ENCODE measurements at places on chromosomes 7 and 10.
A peak's percentile ranks its signal among the peaks of the same experiment; 100 is the strongest.

GRCh38 chr7:9022456-9022855 is 589.0 kb downstream of the NXPH1 start:
- DNase-seq = no peak

- no peak for DNase-seq
Observed at GRCh38 chr10:8174762-8175161, 120.3 kb downstream of the GATA3 start.

DNA sequence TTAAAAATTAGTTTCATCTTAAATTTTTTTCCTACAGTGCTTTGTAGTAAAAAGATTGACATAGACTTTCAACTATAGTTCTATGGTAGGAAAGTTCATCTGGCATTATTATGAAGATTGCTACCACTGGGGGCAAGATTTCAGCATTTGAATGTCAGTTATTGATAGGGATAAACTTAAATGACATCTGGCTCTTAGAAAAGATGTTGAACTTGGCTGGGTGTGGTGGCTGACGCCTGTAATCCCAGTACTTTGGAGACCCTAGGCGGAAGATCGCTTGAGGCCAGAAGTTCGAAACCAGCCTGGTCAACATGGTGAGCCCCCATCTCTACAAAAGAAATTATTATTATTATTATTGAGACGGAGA is 1.4 kb upstream of the TRA2A start:
- DNase-seq = no peak

DNA sequence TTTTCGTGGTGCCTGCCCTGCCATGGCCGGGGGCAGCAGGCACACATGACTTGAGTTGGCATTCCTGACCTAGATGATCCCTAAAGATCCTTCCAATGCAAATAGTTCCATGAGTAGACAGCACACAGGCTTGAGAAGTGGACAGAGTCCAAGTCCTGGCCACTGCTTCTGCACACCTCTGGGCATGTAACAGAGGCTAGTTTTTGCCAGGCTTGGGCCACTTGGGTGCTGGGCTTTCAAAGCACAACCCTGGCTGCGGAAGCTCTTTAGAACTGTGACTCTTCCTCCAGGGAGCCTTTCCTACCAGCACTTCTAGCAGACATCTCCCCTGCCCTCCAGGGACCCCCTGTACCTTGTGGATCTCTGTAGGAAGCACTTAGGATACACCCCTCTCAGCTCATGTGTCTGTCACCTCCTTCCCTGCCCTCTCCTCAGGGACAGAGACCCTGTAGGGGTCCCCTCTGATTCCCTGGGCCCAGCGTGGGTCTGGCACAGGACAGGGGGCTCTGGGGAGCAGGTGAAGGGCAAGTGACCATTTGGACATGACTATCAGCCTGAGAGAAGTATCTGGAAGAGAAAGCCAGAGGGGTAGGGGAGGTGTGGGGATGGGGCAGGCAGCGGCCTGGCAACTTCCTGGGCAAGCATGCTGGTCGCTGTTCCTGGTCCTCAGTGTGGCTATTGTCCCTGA is 36.2 kb downstream of the ZCCHC24 start:
- no peak for DNase-seq

- no peak for DNase-seq
Observed at GRCh38 chr10:121065330-121065729, 214.2 kb downstream of the WDR11 start.

GRCh38 chr7:94710256-94710655 is 54.3 kb upstream of the SGCE start:
- no peak for DNase-seq

GRCh38 chr10:121411004-121411403 is 187.2 kb downstream of the FGFR2 start:
- DNase-seq = no peak

DNA sequence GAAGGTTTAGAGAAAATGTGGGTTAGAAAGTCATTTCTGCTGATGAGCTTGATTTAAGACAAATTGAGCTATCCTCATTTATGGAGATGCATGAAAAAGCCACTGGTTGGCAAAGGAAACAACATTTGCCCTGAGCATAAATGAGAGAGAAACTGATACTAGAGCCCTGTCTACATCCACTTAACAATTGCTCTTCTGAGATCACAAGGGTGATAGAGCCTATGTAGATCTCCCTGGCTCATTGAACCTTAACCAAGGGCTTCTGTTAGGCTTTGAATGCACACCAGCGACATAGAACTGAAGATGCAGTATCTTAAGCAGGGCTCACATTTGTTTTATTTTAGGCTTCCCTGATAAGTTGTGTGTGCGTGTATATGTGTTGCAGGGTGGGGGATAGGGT is 35.0 kb downstream of the GPR141 start:
- DNase-seq = no peak

DNA sequence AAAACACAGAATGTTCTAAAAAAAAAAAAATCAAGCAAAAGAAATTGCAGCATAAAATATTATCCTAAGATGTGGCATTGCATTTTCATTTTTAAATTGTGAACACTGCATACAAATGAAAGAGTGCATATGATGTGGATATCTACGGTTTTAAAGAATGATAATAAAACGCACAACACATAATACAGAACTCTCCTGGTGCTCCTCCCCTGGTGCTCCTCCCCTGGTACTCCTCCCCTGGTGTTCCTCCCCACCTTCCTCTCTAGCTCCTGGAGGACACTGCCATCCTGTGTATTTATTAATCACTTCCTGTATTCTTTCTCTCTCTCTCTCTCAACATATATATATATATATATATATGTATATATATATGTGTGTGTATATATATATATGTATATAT is 100.1 kb downstream of the SLC37A3 start:
- no peak for DNase-seq

DNA sequence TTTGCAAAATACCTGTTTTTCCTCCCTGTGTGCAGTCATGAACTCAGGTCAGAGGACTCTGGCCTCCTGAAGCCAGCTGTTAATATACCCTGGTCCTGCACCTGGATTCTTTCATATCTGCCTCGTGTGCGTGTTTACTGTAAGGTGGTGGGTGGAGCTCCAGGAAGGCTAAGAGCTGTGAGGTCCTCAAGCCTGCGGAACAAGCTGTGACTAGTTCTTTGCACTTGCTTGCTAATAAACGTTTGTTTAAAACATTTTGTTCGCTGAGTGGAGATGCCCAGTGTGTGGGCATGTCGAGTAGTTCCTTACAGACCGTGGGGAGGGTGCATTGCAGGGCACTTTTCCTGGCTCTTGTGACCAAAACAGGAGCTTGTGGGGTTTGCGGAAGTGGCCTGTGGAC is 139.0 kb downstream of the DOCK1 start:
- no peak for DNase-seq

GRCh38 chr7:14449291-14449690 is 453.3 kb downstream of the DGKB start:
- DNase-seq = no peak

- DNase-seq = peak; percentile 25
Observed at GRCh38 chr7:84529480-84530205, 335.1 kb upstream of the SEMA3A start.

DNA sequence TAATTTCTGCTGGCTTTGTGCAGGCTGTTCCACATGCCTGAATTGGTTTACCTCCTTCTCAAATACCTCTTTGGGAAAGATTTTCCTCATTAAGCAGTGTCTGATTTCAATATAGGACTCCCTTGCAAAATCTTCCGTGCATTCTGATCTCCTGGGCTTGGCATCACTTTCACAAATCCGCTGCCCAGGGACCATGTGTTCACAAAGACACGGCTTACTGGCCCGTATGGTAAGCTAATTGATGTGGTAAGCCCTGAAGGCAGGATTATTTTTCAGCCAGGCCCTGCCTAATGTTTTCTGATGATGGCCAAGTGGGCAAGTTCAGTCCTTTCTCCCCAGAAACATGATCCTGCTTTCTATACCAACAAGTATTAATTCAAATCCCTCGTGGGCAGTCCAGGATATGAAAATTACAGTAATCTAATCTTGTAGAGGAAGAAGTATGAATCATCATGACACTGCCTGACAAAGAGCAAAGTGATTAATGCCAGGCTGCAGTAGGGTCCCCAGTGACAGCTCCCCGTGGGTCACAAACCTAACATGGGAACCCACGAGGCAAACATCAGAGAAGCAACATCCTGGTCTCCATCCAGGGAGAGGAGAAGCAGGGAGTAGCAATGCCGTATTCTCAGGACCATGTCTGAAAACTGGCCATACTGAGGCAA is 11.6 kb upstream of the SVIL start:
- DNase-seq = no peak

GRCh38 chr10:75651417-75651816 is 220.0 kb downstream of the LRMDA start:
- no peak for DNase-seq

GRCh38 chr7:8146788-8147413 is 115.1 kb downstream of the ICA1 start:
- DNase-seq = peak; percentile 52

DNA sequence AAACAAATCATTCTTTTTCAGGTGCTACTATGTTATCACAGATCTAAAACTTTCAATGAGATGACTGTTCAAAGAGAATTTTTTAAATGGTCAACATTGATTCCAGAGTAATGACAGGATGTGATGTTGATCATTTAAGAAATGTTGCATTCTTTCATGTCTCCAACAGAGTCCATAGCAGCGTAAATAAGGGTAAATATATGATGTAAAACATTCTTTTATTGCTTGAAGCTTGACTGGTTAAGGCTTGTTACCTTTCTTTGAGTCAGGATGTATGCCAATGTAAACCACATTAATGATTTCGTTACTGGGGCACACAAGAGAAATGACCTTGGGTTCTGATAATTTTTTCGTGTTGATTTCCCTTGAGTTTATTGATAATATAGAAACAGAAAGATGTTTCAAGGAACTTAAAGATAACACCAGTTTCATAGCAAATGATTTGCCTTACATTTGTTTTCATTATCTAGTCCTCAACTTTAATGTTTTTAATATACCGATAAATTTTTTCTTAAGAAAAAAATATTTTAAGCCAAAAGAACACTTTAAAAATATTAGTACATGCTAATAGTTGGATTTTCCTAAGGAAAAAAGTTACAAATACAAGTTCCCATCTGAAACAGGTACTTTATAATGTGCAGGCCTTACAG is 3.5 kb downstream of the STK17A start:
- no peak for DNase-seq

DNA sequence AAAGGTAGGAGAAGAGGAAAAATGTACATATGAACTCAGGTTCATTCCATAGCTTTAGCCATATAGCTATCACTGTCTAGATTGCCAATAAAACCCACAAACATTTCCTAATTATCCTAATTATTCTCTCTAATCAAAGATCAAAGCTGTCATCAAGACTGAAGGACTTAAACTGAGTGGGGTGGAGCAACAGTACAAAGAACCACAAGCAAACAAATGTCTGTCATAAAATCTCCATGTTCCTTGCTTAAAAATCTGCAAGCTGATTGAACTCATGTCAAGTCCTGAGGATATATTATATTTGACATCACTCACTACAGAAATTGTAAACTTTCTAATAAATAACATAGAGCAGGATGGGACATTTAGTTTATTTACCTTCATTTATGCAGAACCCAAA is 315.9 kb downstream of the SNX13 start:
- DNase-seq = no peak

GRCh38 chr7:150993511-150993910 is 2.7 kb downstream of the NOS3 start:
- DNase-seq = no peak

DNA sequence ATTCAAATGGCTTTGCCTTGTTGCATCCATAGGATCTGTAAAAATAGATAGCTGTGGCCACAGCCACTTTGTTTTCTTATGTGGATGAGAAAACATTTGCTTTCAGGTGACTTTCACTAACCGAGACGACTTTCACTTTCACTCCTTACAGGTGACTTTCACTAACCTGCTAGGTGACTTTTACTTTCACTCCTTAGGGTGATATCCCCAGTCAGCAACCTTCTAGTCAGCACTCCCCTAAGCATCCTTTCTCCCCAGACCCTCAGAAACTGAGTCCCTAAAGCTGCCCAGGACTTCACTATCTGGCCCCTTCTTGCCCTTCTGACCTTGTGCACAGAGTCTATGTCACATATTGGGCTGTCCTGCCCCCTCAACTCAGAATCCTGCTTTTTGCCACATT is 177.5 kb downstream of the RELN start:
- no peak for DNase-seq

DNA sequence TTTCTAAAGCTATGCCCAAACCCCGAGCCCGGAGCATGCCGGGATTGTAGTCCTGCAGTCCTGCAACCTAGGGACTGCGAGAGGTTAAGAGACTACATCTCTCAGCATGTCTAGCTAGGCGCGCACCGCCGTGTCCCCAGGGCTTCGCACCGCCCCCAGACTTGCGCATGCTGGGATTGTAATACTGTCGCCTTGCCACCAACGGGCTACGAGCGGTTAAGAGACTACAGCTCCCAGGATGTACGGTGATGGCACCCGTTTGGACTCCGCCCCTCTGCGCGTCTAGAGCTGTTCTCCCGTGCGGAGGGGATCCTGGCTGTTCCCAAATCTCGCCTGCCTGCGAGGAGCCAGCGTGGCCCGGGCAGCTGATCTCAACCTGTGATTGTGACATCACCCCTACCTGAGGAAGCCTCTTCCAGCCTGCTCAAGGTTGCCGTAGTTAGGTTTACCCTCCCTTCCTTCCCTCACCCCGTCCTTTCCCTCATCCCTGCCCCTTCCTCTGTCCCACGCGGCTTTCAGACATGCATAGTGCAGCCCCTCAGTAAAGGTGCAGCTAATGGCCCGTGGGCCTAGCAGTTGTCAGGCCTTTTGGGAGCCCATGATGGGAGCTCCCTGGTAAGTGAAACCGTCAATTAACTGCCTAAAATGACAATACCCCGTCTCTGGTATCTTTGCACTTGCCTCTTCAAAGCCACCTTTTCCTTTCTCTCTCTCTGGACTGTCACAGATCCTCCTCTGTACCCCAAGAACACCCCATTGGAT is 6.3 kb upstream of the ZNF736 start:
- DNase-seq = peak; percentile 49

- no peak for DNase-seq
Observed at GRCh38 chr7:43431020-43431595, 151.8 kb upstream of the STK17A start.

DNA sequence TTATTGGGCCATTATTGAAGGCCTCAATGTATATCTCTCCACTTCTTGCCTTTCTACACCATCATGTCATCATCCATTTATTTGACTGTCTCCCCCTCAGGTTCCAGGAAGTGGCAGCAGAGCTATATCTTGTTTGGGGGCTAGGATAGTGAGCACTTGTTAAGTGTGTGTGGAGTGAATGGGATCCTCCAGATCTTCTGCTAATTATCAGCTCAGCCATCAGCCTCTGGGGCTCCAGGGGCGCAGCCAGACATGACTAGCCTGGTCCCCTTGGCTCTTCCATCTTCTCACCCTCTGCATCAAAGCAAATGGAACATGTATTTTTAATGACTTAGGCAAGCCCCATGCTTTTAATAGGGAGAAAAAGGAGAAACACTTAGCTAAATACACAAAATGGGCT is 176.5 kb downstream of the ARHGAP12 start:
- no peak for DNase-seq

All from NCI-H1417 treated with DMSO at 0.1 percent for 48 hours (cell line).